Smooth muscle cell of bladder (primary cell): ENCODE measurements at places on chromosomes 5 and 9. TPM values are rescaled to one million over a fixed set of nuclear protein-coding genes. Genes with fewer than 3 reads are reported as not detected.

The PAX5 gene
- not detected in 2 replicates for total RNA-seq

The ADAMTS2 gene
- total RNA-seq = 44.2 and 68.5 TPM in 2 replicates

The RNF183 gene
- total RNA-seq = not detected in 2 replicates

The SAXO1 gene
- total RNA-seq = under 0.01 and 0.09 TPM in 2 replicates

The GABRP gene
- total RNA-seq = not detected in 2 replicates

The INSL4 gene
- total RNA-seq = not detected in 2 replicates

The PTGDS gene
- 2.3 and 14.1 TPM in 2 replicates for total RNA-seq

The CDH18 gene
- 0.71 and 1.3 TPM in 2 replicates for total RNA-seq

The PDLIM7 gene
- 72.1 and 84.4 TPM in 2 replicates for total RNA-seq

The PCDHAC1 gene
- total RNA-seq = 0.14 and 0.18 TPM in 2 replicates

The OR2S2 gene
- total RNA-seq = not detected in 2 replicates

The NRARP gene
- 0.09 and 0.14 TPM in 2 replicates for total RNA-seq

The PURA gene
- 11.2 and 14.7 TPM in 2 replicates for total RNA-seq

The PCDHA1 gene
- under 0.01 TPM in 2 replicates for total RNA-seq

The PCDHA9 gene
- total RNA-seq = under 0.01 and 0.18 TPM in 2 replicates

The LMBRD2 gene
- total RNA-seq = 16.6 and 22.6 TPM in 2 replicates

The NRG2 gene
- total RNA-seq = 0.18 and 0.28 TPM in 2 replicates

The TTC39B gene
- 10.4 and 11.4 TPM in 2 replicates for total RNA-seq

The CXCL14 gene
- total RNA-seq = 0.14 and 0.37 TPM in 2 replicates

The KCNN2 gene
- total RNA-seq = 0.43 and 0.55 TPM in 2 replicates

The PPP3R2 gene
- total RNA-seq = not detected in 2 replicates

The CAMK4 gene
- total RNA-seq = 2.4 and 2.9 TPM in 2 replicates

The PTGER4 gene
- 3.4 and 6.4 TPM in 2 replicates for total RNA-seq

The SUSD1 gene
- total RNA-seq = 20.9 and 22.6 TPM in 2 replicates

The CDH9 gene
- 0.18 TPM in 1 of 2 replicates, not detected in the other for total RNA-seq

The PCDHGB4 gene
- 26.9 and 27.5 TPM in 2 replicates for total RNA-seq

The ANXA2R gene
- total RNA-seq = 2.4 and 2.8 TPM in 2 replicates

The PHF24 gene
- total RNA-seq = under 0.01 TPM in 1 of 2 replicates, not detected in the other

The TIMD4 gene
- not detected in 2 replicates for total RNA-seq

The ZFP2 gene
- total RNA-seq = 0.83 and 1.00 TPM in 2 replicates

The PCDHB12 gene
- 0.09 and 0.43 TPM in 2 replicates for total RNA-seq

The POLR3G gene
- 2.6 and 4.6 TPM in 2 replicates for total RNA-seq

The FST gene
- 68.3 and 70.4 TPM in 2 replicates for total RNA-seq

The MXD3 gene
- 0.65 and 1.3 TPM in 2 replicates for total RNA-seq
